Adrenal gland (tissue), 19 donors: ENCODE measurements at places on chromosomes 7 and 10. TPM values are rescaled to one million over a fixed set of nuclear protein-coding genes. Genes with fewer than 3 reads are reported as not detected.

Gene RBM17
- 53.7 TPM for total RNA-seq

Gene AKR1E2
- total RNA-seq, result 3.5 TPM

Gene IMPDH1
- 22.0 TPM for total RNA-seq

Gene CRYGN
- not detected for total RNA-seq

Gene LRMDA
- 87.8 TPM for total RNA-seq

DNA sequence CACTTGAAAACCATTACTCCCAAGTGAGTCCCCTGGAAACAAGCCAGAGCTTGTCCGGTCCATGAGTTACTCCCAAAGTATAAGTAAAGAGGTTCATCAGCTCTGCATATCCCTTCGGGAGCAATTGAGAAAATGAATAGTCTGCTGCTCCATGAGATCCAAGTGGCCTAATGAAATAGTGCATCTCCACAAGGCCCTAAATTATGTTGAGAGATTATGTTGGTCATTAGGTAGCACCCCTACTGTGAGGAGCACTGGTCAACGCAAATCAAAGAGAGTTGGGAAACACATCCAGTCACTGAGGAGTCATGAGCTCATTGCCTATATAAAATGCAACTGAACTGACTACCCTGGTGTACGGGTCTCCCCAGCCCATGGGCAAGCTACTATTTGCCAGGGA, 205.5 kb upstream of the AOAH start:
- H3K27me3 ChIP-seq, result no peaks in the 10 kb centered on the region
- H3K36me3 ChIP-seq, result no peaks in the 10 kb centered on the region
- H3K4me1 ChIP-seq, result no peaks in the 10 kb centered on the region
- no peak for DNase-seq
- H3K4me3 ChIP-seq, result no peak overlapping the region
- H3K27ac ChIP-seq, result no peak overlapping the region

GRCh38 chr10:14156104-14156503, 174.6 kb downstream of the FRMD4A start:
- no peak for DNase-seq
- no peaks in the 10 kb centered on the region for H3K4me1 ChIP-seq
- H3K27ac ChIP-seq, result no peak overlapping the region
- no peak overlapping the region for H3K4me3 ChIP-seq
- no peaks in the 10 kb centered on the region for H3K36me3 ChIP-seq

GRCh38 chr7:142785841-142786250, 15.1 kb downstream of the PRSS2 start:
- H3K36me3 ChIP-seq, result no peaks in the 10 kb centered on the region
- no peak overlapping the region for H3K27ac ChIP-seq
- H3K4me1 ChIP-seq, result no peaks in the 10 kb centered on the region
- no peak overlapping the region for H3K4me3 ChIP-seq
- H3K27me3 ChIP-seq, result no peaks in the 10 kb centered on the region

DNA sequence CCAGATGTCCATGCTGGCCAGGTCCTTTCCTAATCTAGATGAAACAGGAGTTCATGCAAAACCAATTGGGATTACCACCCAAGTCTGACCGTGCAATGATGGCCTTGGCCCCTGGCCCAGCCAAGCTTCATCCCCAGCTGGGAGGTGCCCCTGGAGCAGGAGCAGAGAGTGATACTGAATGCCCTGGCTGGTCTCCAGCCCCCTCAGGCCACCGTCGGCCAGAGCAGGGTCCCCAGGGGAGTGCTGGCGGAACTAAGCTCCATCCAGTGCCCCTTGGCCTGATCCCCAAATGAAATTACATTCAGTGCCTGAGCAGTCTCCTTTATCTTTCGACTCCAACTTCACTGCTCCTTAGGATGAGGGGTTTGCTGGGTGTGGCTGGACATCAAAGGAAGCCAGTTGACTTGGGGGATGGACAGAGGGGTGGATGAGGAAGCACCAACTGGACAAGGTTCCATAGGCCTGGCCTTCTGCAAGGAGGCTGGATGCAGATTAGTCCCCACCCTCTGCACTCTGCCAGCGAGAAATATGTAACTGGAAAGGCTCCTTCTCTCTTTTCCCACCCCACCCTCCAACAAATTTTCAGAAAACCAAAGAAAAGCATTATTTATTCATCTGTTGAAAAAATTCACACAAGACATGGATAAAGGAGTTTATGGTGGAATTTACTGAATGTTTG, 275.5 kb downstream of the PLXNA4 start:
- H3K4me1 ChIP-seq, result no peaks in the 10 kb centered on the region
- H3K27ac ChIP-seq, result no peak overlapping the region
- no peak for DNase-seq
- no peaks in the 10 kb centered on the region for H3K36me3 ChIP-seq
- peaks cover 2% of the 10 kb centered on the region for H3K27me3 ChIP-seq
- no peak overlapping the region for H3K4me3 ChIP-seq

DNA sequence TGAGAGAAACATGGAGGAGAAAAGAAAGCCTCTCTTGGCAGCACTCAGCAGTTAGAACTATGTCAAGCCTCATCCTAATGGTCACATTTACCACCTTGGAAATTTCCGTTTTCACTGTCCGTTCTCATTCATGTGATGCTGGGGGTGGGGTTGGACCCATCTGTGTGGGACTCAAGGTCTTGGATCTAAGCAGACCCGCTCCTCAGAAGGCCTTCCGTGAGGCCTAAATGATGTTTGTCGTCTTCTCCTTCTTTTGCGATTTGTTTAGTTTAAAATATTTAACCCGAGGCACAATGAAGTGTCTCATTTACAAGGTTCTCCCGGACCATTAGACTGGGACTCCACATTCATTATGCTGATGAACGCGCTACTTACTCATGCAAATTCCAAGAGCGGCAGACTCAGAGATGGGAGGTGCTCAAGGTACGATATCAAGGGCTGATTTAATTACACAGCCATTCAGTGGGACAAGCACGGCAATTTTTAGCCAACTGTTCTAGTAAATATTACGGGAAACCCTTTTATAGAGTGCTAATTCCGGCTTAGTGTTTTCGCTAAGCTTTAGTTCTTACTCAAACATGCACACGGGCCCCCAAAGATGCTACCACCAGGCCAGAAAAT, 109.1 kb upstream of the EFCAB10 start:
- no peak for DNase-seq
- no peak overlapping the region for H3K27ac ChIP-seq
- peaks cover 5% of the 10 kb centered on the region for H3K4me1 ChIP-seq
- no peaks in the 10 kb centered on the region for H3K36me3 ChIP-seq
- peak overlapping the region; percentile 70 for H3K4me3 ChIP-seq
- H3K27me3 ChIP-seq, result no peaks in the 10 kb centered on the region
